ENCODE measurements at places on chromosomes 11 and 22.

GRCh38 chr22:28773461-28773867, 969 bp downstream of the CCDC117 start:
- no peak for DNase-seq

GRCh38 chr11:132792341-132793140, 739.8 kb downstream of the OPCML start:
- DNase-seq: no peak

GRCh38 chr11:46977038-46977813, 40.7 kb downstream of the CSTPP1 start:
- no peak for DNase-seq

DNA sequence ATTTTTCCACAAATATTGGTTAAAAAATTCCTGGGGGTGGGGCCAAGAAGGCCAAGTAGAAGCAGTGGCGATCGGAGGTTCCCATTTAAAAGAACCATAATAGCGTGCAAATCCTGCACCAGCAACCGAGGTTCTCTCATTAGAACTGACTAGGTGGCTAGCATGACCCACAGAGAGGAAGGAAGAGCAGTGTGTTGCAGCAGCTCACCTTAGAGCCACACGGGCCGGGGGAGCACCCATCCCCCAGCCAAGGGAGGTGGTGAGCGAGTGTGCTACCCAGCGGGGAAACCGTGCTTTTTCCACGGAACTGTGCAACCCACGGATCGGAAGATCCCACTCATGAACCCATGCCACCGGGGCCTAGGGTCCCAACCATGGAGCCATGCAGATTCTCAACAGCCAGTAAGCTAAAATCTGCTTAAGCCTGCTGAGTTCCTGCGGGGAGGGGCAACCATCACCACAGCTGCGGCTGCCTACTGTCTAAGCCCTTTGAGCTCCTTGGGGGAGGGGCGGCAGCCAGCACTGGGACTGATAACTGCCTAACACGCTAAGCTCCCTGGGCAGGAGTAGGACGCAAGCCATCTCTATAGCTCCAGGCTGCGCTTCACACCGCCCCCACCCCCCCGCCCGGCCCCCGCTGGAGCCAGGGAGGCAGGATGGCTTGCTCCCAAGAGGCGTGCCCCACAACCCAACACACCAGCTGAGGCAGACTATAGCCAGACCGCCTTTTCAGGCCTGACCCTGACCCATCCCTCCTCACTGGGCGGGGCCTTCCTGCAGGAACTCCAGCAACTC, 21.0 kb upstream of the HTATIP2 start:
- DNase-seq: no peak

DNA sequence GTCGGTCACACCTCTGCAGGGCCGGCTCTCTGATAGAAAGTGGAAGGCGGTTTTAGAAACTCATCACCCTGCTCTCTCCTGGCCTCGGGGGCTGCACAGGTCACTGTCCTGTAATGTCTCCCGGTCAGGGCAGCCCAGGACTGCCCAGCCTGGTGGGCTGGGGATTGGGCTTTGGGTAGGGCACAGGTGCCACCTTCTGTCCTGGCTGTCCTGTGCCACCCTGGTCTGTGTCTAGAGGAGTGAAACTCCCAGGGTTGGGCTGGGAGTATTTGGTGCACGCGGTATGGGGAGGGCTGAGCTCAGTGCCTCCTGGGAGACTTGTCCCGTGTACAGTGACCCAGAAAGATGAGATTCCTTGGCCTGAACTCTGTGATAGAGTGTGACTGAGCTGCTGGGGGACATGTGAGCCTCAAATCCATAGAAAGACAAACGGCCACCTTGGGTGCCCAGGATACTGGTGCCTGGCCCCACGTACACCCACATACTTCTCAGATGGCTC, 17.8 kb downstream of the SART1 start:
- DNase-seq: no peak

- no peak for DNase-seq
Measured at GRCh38 chr11:70650075-70650909, 252.0 kb downstream of the CTTN start.

DNA sequence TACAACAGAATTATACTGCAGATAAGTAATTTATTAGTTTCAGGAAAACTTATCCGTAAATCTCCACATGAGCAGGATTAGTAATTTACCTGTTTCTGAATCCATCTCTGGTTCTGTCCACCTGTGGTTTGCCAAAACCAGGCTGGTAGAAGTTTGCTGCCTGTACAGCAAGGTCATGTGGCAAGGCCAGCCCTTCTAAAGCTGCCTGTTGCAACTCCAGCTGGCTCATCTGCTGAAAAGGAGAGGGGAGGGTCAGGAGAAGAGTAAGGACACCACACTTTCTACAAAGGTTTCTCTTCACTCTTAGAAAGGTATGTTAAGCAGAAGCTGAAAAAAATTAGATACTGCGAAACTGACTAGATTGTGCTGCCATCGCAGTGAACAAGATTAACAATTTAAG, 42.3 kb downstream of the EIF4ENIF1 start:
- DNase-seq: no peak

Data from DMS79 treated with DMSO at 0.1 percent for 48 hours (cell line).